ENCODE measurements at places on chromosomes 7 and 10.

- DNase-seq: no peak
Measured at GRCh38 chr7:26625286-26625685, 239.1 kb downstream of the SKAP2 start.

DNA sequence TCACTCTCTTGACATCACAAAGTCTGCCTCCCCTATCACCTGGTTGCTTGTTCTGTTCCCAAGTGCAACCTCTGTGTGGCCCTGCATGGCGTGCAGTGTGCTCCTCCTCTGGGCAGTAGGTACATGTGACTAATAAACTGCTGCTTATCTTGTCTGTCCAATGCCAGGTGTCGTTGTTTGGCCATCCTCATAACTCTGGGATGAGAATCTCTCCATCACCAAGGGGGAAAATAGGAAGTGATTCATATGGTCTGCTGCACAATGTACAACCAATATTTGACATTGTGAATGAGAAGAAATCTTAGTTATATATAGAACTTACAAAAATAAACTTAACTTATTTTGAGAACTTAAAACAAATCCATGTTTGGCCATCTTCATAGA is 135.2 kb downstream of the INHBA start:
- DNase-seq: no peak

GRCh38 chr7:120989257-120990220 is 1.0 kb downstream of the CPED1 start:
- DNase-seq: no peak

DNA sequence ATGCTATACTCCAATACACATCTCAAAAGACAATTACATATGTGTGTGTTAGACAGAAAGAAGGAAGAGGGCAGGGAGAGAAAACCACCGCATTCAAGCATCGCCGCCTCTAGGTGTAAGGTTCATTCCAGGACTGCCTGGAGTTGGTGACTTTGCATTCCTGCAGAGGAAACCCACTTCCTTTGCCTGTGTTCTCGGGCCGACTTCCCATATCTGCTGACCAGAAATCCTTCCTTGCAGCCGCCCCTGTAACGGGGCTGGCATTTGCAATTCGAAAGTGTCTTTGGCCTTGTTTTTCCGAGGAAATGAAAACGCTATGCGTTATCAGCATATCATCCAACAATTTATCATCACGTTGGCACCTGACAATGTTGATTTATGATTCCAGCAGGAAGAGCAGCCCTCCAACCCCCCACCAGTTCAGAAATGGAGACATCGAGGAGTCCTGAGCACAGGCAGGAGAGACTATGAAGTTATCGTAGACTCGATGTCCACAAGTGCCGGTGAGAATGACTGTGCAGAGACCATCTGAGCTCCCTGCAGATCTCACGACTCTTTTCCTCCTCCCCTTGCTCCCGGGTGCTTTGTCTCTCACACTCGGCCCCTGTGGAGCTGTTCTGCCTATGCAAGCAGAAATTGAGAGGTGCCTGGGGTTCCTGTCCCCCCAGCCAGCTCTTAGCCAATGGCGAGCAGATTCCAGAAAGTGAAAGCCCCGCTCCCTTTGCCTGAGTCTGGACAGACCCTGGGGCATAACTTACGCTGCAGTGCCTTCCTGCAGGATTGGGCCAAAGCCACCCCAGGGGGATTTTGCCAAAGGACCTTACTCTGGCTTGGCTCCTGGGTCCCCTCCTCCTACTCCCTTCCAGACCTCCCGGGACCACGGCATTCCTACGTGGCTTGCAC is 68.9 kb upstream of the FOXK1 start:
- DNase-seq: no peak
